ENCODE measurements at places on chromosomes 5 and 9. TPM values are rescaled to one million over a fixed set of nuclear protein-coding genes. Genes with fewer than 3 reads are reported as not detected.

- DNase-seq: no peak
Measured at GRCh38 chr9:111003182-111003581, 35.1 kb downstream of the LPAR1 start.

DNA sequence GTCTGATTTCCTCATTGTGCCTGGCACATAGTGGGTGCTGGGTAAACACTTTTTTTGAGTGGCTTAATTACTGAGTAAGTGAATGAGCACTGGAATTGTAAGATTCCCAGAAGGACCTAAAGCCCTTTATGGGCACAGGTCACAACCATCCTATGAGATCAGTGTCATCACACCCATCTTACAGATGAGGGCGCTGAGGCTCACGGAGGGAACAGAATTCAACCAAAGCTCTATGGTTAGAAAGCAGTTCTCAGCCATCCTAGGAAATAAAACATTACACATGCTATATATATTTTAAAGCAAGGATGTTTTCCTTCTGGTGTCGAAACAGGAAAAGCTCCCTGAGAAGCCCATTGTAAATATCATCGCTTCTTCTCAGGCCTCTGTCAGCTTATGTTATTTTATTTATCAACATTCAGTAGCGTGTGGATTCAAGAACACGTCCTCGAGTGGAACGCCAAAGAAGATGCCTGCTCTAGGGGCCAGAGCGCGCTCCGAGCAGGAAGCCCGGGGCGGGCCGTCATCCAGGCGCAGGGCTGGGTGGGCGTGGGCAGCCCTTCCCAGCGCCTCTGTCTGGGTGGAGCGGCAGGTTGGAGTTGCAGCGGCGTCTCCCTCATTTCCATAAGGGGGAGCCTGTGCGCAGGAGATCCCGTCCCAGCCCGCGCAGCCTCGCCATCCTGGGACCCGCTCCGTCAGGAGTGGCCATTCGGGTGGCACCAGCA lies 155.8 kb upstream of the SMIM23 start:
- peak; percentile 35 for DNase-seq

GRCh38 chr5:151743530-151743929 lies 14.9 kb downstream of the ATOX1 start:
- DNase-seq: no peak

SPINK4 gene
- total RNA-seq: not detected

- no peak for DNase-seq
Measured at GRCh38 chr5:135013445-135013844, 20.6 kb downstream of the PITX1 start.

All from activated naive CD4-positive, alpha-beta T cell treated with anti-CD3 and anti-CD28 coated beads for 36 hours (primary cell).